ENCODE measurements at places on chromosomes 5 and 9.

DNA sequence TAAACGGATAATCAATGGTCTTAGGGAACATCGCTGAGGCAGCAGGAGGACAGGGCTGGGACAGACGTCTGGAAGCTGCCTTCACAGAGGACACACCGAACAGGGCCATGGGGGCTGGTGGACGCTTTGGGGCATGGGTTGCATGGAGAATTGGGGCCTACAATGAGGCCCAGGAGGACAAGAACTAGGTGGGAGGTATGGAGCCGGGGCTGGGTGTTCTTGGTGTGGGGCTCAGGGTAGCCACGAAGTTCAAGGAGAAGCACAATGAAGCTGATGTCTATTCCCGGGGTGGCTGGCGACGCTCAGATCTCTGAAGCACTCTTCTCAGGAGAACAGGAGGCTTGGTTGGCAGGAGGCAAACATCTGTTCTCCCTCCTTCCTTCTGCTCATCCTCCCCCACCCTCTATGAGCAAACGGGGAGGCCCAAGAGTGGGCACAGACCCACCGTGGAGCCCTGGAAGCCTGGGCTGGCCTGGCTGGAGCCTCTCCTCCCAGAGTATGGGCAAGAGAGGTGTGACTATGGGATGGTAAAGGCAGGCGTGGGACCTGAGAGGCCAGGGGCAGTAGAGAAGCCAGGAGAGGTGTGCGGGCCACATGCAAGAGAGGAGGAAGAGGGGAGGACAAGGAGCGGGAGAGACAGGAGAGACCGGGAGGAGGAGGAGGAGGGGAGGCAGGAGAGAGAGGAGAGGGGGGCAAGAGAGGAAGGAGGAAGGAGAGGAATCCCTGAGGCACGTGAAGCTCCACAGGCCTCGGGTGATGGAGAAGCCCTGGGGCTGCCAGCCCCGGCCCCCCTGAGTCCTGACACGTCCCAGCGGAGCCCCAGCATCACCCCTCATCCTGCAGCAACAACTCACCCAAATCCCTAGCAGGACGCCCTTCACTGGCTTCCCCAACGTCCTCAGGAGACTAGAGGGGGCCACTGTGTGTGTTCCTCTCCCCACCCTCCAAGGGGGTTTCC, 159.1 kb downstream of the OLFM1 start:
- DNase-seq = no peak

DNA sequence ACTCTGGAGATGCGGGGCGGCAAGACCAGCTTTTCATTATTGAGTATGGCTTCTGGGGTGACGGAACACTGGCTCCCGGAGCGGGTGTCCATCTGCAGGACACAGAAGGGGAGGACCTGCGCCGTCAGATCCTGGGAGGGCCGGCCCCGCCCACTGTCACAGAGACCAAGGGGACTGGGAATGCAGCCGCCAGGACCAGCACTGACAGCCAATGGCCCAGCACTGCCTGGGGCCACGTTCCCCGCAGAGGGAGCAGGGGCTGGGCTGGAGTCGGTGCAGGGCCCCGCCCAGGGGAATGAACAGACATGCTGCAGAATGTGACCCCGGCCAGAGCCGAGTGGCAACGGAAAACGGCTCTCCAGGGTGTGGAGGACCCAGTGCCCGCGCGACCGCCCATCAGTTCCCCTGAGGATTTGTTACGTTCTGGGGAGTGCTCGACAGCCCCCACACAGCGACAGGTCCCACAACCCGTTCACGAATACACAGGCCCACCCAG, at the start of gene ZDHHC11:
ZDHHC11 (minus strand) TSS at position 476 of the 496 bp plus-strand sequence; CDS start at position 92, 384 bp downstream.
- no peak for DNase-seq

DNA sequence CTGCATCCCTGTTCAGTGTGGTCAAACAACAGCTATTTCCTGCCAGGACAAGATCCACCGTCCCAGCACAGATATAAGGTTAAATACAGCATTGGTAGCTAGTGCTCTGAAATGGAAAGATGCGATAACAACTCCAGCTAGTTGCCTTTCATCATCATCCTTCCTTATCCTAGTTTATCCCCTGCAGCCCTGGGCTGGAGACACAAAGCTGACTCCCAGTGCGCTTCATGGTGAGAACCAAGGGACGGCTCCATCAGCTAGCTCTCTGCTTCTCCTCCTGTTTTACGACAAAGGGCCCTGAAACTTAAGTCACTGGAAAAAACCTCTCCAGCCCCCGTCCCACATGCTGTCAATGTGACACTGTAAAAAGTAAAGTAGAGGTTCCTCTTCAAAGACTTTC, 37.9 kb downstream of the CDC14B start:
- no peak for DNase-seq

DNA sequence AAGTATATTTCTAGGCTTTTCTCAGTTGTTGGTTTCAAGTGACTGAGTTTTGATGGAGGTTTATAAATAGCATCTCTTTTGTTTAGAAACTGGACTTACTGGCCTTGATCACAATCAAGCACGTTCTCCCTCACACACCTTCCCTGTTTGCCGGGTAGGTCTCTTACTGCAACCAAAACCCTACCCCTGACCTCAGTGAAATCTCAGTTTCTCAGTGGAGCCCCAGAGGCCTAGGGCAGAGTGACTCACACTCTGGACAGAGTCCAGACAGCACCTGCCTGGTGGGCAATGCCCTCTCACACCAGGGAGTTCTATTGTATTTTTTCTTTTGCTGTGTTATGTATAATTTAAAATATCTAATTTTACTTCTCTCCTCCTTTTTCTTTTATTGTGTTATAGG, 48.4 kb upstream of the EPB41L4B start:
- DNase-seq = no peak

DNA sequence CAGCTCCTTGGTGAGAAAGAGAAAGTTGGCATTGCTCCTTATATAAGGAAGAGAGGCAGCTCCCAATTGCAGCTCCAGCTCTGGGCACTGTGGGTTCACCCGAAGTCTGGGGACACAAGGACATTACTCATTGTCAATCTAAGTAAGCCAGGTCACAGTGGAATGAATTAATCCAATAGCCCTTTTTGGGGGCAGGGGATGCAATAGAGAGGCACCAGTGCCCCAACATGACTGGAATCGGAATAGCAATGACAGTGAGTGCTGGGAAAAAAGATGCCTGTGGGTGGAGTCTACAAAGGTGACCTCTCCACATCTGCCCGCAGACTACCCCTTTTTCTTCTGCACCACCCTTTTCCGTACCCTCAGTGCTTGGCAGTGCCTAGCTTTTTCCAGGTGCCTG, 11.1 kb upstream of the NEUROG1 start:
- no peak for DNase-seq

- no peak for DNase-seq
Observed at GRCh38 chr5:96687812-96688453, 25.8 kb downstream of the CAST start.

- DNase-seq = no peak
Observed at GRCh38 chr5:149546974-149547373, 4.3 kb downstream of the CSNK1A1 start.

GRCh38 chr9:88950341-88951154, 40.7 kb upstream of the S1PR3 start:
- no peak for DNase-seq

GRCh38 chr5:61132559-61132958, 29.7 kb downstream of the SMIM15 start:
- no peak for DNase-seq

- DNase-seq = no peak
Observed at GRCh38 chr9:69463497-69464068, 138.6 kb downstream of the ENTREP1 start.

- no peak for DNase-seq
Observed at GRCh38 chr9:89592213-89592815, 12.5 kb upstream of the GADD45G start.

DNA sequence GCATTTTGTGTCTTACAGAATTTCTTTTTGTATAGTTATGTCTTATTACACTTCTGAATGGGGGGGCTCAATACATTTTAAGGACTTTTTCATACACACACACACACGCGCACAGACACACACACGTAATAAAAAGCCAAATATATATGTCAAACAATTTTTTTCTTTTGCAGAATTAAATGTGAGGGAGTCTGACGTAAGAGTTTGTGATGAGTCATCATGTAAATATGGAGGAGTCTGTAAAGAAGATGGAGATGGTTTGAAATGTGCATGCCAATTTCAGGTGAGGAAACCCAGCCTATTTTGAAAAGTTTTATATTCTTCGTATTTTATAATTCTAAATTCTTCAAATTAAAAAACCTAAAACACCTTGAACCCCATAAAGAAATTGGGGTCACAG, 25.6 kb downstream of the TMEFF1 start:
- no peak for DNase-seq

DNA sequence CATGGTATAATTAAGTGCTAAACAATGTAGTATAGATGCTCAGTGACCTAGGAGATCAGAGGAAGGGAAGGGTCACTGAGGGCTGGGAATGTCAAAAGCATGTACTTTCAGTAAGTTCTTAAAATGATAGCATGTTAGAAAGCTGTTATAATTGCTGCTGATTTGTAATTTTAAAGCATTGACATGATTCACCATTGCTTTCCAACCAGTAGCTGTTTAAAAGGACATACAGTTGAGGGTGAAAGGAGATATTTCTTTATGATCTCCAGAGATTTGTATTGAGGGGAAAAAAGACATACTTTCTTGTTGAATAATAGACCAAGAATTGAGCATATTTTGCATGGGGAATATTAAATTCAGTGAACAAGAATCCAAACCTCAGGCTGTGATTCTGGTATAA, 1.2 kb upstream of the SLC1A3 start:
- DNase-seq = no peak

DNA sequence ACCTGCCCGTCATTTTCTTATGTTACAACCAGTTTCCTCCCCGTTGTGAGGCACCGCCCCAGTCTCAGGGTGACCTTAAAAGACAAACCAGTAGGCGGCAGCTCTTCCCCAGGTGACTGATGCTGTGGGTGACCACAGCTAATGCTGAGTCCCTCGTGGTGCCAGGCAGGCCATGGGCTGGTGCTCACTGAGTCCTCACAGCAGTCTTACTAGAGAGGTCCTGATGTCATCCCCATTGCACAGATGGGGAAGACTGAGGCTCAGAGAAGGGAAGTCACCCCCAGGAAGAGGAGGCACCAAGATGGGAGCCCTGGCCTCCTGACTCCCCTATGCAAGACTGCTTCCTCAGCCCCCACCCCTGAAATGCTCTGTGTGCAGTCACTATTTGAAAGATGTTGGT, 978 bp downstream of the CFAP157 start:
- DNase-seq = no peak

- no peak for DNase-seq
Observed at GRCh38 chr5:921456-922435, 29.1 kb downstream of the TRIP13 start.

DNA sequence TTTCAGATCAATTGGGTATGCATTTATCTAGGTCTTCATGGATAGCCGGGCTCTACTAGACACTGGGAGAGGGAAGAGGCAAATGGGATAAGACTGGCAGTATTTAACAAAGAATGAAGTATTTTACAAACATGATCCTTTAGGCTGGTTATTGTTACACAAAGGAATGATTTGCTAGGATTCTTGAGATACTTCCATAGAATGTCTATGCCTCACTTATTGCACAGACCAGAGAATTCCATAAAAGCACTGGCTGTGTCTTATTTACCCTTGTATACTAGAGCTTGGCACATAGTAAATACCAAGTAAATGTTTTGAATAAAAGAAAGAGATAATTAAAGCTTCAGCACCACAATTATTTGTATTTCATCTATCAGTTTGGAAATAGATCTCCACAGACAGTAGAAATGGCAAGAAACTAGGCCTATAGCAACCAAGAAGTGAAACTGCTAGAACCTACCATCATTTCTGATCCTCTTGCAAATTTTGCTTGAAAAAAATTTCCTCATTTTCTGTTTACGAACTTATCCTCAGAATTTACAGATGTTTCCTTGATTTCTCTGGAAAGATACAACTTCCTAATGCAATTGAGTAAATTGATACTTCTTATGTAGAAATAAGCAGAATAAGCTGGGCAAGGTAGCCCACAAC, 3.8 kb downstream of the PDCD1LG2 start:
- DNase-seq = no peak

GRCh38 chr5:39092581-39093351, 18.6 kb upstream of the RICTOR start:
- DNase-seq = peak; percentile 36

DNA sequence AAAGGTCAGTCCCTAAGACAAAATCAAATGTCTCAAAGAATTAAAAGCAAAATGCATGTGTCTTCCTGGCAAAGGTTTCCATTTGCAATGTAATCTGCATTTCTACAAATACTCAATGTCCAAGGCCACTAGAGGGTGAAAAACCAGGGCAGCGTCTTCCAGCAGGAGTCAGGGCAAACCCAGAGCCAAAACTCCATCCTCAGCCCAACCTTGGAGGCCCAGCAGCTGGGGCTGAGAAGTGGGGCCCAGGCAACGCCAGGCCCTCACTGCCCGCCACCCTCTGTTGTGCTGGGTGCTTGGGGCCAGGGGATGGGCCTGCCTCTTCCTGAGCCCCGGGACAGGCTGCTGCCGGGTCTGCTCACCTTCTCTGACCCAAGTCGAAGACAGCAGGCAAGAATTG, 200.1 kb downstream of the PAX5 start:
- no peak for DNase-seq

- no peak for DNase-seq
Observed at GRCh38 chr9:121372239-121373010, 2.4 kb upstream of the STOM start.

- no peak for DNase-seq
Observed at GRCh38 chr9:75993434-75993833, 103.0 kb downstream of the PCSK5 start.

DNA sequence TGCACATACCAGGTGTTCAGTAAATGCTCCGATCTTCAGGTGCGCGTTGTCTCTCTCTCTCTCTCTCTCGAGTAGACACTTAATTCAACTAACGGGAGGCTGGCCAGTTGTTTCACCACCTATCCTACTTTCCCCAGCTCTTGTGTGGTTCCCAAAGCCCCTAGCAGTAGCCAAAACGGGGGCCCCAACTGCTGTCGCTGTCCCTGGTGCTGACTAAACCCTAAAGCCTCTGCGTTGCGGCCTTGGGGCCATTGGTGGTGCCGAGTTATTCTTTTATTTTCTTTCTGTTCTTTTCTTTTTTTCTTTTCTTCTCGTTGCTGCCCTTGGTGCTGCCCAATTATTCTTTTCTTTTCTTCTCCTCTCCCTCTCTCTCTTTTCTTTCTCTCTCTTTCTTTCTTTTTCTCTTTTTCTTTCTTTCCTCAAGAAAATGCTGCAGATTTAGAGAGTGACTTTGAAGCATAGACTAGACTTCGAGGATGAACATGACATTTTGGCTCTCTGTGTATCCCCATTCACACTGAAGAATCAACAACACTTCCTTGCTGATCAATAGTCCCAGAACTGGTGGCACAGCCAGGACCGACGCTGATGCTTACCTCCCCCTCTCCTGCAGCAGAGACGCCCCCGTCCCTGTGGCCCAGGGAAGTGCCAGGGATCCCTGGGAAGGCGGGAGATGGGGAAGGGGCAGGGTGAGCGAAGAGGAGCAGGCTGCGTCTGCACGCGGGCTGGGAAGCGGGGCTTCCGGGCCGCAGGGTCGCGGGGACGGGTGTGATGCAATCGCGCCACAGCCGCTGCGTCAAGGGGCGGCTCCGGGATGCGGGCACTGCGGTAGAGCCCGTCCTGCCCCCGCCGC, at the start of gene FBLL1:
FBLL1 (plus strand) TSS at position 785 of the 853 bp plus-strand sequence. CDS start 200 bp downstream, outside the sequence.
- peak; percentile 43 for DNase-seq

- DNase-seq = no peak
Observed at GRCh38 chr5:93608855-93609254, 25.8 kb downstream of the NR2F1 start.

GRCh38 chr5:5369051-5369605, 53.3 kb upstream of the ICE1 start:
- DNase-seq = no peak

Data from MG63 (cell line).